ENCODE measurements at places on chromosomes 7 and 10.

DNA sequence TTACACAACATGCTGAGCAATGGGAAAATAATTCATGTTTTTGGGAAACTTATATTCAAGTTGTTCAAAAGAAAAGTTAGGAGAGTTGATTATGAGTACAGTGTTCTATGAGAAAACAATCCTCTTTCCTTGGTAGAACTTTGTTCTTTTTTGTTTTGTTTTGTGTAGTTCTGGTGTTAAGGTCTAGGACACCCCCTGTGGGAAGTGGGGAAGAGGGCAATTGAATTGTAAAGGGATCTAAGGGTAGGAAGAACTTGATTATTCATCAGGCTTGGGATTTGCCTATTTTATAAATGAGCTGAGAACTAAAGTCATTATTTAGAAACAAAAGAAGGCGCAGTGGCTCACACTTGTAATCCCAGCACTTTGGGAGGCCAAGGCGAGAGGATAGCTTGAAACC lies 25.9 kb upstream of the CDK13 start:
- no peak overlapping the region for H3K4me3 ChIP-seq
- no peaks in the 10 kb centered on the region for H3K27me3 ChIP-seq
- H3K36me3 ChIP-seq, result no peaks in the 10 kb centered on the region
- no peak overlapping the region for H3K27ac ChIP-seq

DNA sequence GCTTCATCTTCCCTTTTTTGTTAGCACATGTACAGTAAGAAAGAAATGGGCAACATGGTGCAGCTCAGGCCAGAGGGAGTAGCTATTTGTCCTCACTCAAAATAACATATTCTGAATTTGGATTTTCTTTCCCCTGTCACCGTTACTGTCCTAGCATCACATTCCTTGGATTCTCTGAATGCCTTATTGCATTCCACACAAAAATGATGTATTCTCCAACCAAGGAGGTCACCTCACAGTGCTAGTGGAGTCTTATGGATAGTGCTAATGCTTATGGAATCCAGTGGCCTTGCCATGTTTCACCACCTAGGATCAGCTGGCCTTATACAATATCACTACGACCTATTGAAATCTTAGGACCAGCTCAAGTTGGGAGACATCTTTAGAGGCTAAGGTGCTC lies 7.2 kb downstream of the PRSS58 start:
- no peak overlapping the region for H3K27ac ChIP-seq
- no peaks in the 10 kb centered on the region for H3K36me3 ChIP-seq
- no peak for DNase-seq
- H3K4me3 ChIP-seq, result no peak overlapping the region
- H3K27me3 ChIP-seq, result no peaks in the 10 kb centered on the region
- H3K4me1 ChIP-seq, result no peaks in the 10 kb centered on the region

DNA sequence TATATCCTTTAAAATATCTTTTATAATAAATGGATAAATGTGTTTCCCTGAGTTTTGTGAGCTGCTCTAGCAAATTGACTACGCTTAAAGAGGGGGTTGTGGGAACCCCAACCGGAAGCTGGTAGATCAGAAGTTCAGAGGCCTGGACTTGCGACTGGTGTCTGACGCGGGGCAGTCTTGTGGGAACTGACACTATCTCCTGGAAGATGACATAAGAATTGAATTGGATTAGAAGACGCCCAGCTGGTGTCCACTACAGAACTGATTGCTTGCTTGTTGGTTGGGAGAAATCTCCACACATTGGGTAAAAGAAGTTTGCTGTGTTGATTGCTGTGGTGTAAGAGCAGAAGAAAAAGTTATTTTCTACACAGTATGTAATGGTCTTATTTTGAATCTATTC lies 51.1 kb upstream of the AHR start:
- H3K4me1 ChIP-seq, result no peaks in the 10 kb centered on the region
- DNase-seq, result no peak
- H3K4me3 ChIP-seq, result no peak overlapping the region
- H3K36me3 ChIP-seq, result no peaks in the 10 kb centered on the region
- no peaks in the 10 kb centered on the region for H3K27me3 ChIP-seq

- no peak for DNase-seq
- H3K36me3 ChIP-seq, result no peaks in the 10 kb centered on the region
- H3K4me3 ChIP-seq, result no peak overlapping the region
- H3K27ac ChIP-seq, result no peak overlapping the region
- H3K27me3 ChIP-seq, result no peaks in the 10 kb centered on the region
These were observed 331.1 kb downstream of the SEMA3D start for GRCh38 chr7:84855758-84856157.

DNA sequence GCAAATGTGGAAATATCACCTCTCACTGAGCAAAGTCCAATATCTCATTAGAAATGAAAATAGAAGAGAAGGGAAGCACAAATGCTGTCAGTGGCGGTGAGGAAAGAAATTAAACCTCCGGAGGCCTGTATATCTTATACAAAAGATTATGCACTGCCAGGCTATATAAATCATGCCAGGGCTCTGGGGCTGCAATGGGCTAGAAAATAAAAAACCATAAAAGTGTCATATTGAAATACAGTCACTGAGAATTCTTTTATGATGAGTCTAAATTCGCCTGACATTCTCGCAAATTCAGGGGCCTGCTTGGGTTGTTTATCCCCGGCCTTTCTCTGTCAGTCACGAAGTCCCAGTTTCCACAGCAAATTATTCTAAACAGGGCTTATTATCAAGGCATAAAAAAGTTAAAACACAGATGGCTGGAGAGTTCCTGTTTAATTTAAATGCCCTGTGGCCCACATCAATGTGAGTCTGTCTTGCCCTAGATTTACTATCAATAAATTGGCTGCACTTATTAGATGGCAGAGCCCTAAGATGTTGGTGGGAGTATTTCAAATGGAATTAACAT lies 193.8 kb downstream of the SNX10 start:
- no peaks in the 10 kb centered on the region for H3K27me3 ChIP-seq
- H3K4me3 ChIP-seq, result no peak overlapping the region
- H3K36me3 ChIP-seq, result no peaks in the 10 kb centered on the region
- no peak overlapping the region for H3K27ac ChIP-seq

- no peaks in the 10 kb centered on the region for H3K27me3 ChIP-seq
- no peak overlapping the region for H3K4me3 ChIP-seq
- H3K36me3 ChIP-seq, result no peaks in the 10 kb centered on the region
- no peak overlapping the region for H3K27ac ChIP-seq
- H3K4me1 ChIP-seq, result no peaks in the 10 kb centered on the region
These were observed 118.8 kb upstream of the UNC5B start for GRCh38 chr10:71093531-71093930.

Measured in Karpas-422 (cell line).